IMR-90 (cell line): ENCODE measurements at places on chromosomes 3 and 15. TPM values are rescaled to one million over a fixed set of nuclear protein-coding genes. Genes with fewer than 3 reads are reported as not detected.

Gene GOLGA8G
- polyA plus RNA-seq: not detected in 2 replicates

Gene NOX5
- polyA plus RNA-seq: 0.07 and 0.20 TPM in 2 replicates

Gene KLHL40
- not detected in 2 replicates for polyA plus RNA-seq

Gene HRG
- not detected in 2 replicates for polyA plus RNA-seq

Gene GRAMD2A
- polyA plus RNA-seq: 0.14 TPM in 1 of 2 replicates, not detected in the other

Gene GNAT1
- polyA plus RNA-seq: 0.04 TPM in 1 of 2 replicates, not detected in the other

Gene SOX14
- not detected in 2 replicates for polyA plus RNA-seq

Gene CDCP1
- 3.1 and 3.8 TPM in 2 replicates for polyA plus RNA-seq
